Activated CD8-positive, alpha-beta memory T cell treated with anti-CD3 and anti-CD28 coated beads for 1 hour (primary cell): ENCODE measurements at places on chromosomes 5 and 9.

DNA sequence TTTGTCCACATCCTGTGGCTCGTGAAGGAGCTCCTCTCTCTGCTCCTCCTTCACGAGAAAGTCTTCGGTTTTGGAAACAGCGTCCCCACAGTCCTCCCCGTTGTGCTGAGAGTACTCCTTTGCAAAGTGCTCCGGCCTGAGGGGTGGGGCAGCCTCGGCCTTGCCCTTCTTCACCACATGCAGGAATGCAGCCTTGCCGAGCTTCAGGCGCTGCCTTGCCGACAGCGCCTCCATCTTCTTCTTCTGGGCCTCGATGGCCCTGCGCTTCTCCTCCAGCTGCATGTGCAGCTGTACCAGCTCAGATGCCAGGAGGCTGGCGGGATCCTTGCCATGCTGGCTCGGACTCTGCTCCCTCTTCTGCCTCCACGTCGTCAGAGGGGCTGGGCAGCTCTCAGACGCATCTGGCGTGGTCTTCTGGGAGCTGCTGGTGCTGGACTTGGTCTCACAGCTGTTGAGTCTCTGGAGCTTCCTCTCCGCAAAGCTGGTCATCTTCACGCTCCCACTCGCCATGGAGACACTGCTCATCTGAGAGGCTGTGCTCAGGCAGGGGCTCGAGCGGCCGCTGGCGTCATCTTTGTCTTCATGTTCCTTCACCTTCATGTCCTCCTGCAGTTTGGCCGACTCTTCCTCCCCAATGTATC is 85.5 kb downstream of the CAMSAP1 start:
- DNase-seq: no peak

GRCh38 chr9:121138561-121138960 is 63.1 kb downstream of the RAB14 start:
- no peak for DNase-seq

GRCh38 chr5:30572279-30572678 is 621.2 kb upstream of the CDH6 start:
- DNase-seq: no peak

- no peak for DNase-seq
Observed at GRCh38 chr5:98827161-98827560, 53.7 kb downstream of the RGMB start.

DNA sequence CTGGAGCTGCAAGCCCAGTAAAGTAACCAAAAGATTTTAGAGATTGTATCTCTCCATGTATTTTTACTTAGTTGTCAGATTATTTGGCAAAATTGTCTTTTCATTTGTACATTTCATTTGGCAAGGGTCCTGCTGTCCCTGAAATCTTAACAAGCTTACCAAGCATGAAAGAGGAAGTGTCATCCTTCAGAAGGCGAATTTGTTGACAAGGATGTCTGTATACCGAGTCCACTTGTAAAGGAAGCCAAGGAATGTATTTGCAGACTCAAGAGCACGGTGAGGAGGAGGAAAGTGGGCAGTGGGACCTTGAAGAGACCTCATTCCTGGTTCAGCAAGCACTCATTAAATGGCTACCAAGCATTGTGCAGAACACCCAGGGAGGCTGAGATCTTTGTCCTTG is 7.5 kb upstream of the OTULINL start:
- DNase-seq: no peak
